Caudate nucleus (tissue), 63 donors: ENCODE measurements at places on chromosomes 7 and 10.

- no peak for DNase-seq
Observed at GRCh38 chr10:124963866-124964720, 22.2 kb downstream of the ZRANB1 start.

- no peak for DNase-seq
Observed at GRCh38 chr7:135180122-135180521, 9.6 kb upstream of the CYREN start.

DNA sequence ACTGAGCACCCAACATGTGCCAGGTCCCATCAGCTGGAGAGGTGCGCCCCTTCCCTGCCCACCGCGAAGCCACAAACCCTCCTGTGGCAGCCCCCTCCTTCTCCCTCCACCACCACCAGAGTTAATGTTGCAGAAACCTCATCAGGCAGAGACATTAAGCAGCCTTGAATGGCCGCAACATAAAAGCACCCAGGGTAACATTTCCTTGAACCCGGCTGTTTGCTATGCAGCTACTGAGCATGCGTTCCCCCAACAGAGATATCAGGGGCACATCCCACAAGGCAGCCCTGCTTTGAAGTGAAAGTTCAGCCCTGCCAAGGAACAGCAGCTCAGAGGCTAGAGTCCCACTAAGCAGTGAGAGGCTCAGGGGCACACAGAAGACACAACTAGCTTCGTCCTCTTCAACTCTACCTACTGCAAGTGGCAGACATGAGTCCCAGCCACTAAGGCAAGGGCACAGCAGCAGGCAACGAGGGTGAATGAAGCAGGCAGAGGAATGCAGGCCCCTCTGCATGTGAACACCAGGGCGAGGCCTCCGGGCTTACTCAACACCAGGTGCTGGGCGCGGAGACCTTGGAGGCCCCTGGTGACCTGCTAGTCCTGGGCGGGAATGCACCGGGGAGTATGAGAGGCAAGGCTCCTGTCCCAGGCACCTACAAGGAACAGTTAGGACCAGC, 107.4 kb downstream of the SLIT1 start:
- no peak for DNase-seq

DNA sequence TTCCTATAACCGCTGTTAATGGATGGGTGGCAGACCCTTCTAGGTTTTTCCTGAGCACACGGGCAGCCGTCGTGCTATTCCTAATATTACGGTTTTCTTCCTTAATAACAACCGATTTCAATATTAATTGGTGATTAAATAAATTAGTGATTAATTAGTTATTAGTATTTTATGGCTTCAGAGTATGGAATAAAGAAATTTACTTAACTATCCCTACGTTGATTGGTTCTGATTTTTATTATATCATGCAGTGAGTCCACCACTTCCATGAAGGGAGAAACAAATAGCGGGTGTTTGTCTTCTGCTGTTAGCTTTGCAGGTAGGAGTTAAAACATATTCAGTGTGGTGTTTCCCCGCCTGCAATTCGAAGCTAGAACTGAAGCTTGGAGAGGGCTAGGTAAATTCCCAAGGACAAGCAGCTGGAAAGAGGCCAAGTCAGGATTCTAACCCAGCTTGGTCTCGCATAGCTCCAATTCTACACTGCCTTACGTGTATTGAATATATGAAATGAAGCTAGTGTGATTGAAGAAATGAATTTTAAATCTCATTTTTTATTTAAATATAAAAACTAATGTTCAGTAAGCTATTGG, 928 bp upstream of the CSTF2T start:
- DNase-seq: no peak

GRCh38 chr7:122298618-122299017, 5.9 kb downstream of the FEZF1 start:
- DNase-seq: no peak

DNA sequence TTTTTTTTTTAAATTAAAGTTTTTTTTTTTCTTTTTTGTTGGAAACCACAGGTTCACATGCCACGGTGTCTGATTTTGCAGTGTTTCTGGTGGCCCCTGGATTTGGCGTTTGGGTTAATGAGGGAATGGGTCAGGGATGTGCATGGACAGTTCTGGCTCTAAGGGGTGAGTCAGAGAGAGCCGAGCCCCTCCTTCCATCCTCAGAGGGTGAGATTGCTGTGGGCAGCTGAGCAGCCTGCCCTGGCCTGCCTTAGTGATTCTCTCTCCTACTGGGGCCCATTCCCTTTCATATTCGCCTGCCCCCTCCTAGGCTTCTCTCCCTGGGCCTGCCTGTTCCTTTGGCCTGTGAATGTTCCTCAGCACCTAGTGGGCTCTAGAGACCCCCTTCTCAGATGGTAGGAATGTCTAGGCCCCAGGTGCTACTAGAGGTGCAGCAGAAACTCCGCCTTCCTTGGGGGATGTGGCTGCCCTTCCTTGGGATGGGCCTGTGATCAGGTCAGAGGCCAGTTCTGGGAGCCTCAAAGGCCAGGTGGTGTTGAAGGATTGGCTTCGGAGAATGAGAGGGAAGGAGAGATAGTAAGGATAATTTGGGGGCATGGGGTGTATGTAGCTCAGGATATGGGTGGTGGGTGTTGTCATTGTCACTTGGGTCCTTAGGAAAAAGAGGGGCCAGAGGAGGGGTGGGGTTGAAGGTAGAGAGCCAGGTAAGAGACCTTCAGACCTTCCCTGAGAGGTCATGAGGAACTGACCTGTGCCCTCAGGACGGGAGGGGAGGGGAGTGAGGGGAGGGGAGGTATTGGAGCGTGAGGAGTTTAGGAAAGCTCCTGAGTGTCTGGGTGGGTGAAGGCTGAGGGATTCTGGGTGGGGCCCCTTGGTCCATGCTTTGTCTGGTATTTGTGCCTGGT, 19.8 kb downstream of the TSPAN14 start:
- DNase-seq: no peak

GRCh38 chr10:18619016-18619415, 32.4 kb downstream of the NSUN6 start:
- DNase-seq: no peak
